Hematopoietic multipotent progenitor cell (in vitro differentiated cells): ENCODE measurements at places on chromosomes 4 and X.
A peak's percentile ranks its signal among the peaks of the same experiment; 100 is the strongest.

DNA sequence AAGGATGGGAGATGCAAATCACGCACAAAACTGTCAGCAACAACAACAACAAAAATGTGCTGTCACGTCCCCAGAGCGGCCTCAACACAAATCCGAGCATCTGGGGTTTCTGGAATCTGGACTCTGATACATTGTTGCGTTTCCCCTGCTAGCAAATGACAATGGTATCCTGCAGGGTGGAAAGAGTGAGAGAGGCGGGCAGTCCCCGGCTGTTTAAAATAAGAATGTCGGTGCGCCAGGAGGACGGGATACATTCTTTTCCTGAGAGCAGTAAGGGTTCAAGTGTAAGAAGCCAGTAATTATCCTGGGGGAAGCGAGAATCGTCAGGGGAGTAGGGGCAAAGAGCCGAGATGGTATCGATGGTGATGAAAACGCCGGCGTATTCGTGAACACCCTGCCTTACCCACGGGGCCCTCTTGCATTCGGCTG is 310.2 kb downstream of the ASMT start:
- peak; percentile 10 for DNase-seq

DNA sequence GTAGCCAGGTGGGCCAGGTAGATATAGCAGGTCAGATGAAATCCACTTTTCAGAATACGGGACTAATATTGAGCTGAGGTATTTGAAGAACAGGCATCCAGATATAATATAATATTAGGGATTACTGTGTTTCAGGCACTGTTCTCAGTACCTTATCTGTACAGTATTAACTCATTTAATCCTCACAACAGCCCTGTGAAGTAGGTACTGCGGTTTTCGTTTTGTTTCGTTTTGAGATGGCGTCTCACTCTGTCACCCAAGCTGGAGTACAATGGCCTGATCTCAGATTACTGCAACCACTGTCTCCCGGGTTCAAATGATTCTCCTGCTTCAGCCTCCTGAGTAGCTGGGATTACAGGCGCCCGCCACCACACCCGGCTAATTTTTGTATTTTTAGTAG is 129.6 kb downstream of the IL1RAPL2 start:
- no peak for DNase-seq

DNA sequence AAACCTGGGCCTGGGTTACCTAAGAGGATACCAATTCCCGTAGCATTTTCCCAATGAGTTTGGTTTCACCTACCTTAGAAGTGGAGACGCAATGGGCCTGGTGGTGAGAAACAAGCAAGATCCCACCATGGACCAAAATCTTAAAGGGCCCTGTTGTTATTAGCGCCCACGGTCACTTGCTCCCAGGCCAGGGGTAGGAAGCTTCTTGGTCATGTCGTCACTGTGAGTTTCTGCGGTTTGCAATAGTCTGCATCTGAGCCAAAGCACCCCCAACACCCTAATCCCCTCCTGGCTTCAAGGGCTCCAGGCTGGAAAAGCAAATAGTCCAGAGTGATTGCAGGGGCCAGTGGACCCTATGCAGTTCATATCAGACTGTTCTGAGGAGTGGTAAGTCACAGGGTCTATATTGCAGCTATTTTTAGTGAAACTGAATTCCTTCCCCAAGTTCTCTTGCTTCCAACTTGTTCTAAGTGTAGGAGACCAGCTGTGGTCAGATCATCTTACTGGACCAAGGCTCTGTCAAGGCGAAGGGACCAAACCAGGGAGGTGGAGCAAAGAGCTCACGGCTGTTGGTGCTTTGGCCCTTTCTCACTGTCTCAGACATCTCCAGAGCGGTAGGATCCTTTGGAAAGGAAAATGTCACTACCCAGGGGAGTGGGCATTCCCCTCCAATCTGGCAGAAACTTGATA is 307.9 kb upstream of the F9 start:
- DNase-seq, result no peak

DNA sequence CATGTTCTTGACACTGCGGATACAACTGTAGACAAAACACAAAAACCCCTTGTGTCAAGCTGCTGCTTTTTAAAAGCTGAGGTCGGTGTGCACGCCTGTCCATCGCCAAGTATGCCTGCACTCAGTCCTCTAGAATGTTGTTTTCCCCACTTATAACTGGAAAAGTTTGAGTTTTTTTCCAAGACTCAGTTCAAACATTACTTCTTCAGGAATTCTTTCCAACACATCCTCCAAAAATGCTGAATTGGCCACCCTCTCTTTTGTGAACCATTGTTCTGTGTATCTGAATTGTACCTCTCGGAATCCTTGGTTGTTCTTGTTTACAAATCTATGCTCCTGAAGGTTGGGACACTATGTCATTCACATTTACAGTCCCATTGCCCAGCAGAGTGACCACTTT is 94.6 kb downstream of the REELD1 start:
- DNase-seq, result no peak

DNA sequence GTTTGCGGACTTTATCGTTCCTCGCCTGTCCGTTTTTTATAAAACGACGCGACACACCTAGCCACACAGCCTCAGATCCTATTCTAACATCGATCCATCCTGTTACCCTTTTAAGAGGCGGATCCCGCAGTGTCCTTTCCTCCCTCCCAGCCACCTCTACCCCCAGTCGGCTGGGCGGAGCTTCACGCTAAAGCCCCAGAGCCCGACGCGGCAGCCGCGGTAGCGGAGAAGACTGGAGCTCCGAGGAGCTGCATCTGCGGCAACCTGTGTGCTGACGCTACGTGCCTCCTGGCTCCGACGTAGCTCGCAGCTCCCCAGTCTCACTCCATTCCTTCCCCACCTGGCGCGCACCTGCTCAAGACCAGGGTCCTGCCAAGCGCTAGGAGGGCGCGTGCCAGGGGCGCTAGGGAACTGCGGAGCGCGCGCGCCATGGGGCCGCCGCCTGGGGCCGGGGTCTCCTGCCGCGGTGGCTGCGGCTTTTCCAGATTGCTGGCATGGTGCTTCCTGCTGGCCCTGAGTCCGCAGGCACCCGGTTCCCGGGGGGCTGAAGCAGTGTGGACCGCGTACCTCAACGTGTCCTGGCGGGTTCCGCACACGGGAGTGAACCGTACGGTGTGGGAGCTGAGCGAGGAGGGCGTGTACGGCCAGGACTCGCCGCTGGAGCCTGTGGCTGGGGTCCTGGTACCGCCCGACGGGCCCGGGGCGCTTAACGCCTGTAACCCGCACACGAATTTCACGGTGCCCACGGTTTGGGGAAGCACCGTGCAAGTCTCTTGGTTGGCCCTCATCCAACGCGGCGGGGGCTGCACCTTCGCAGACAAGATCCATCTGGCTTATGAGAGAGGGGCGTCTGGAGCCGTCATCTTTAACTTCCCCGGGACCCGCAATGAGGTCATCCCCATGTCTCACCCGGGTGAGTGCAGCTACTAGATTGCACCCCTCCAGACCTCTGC is at the start of gene RNF128:
Gene RNF128, plus strand, starts transcription at position 217 of the 953 bp plus-strand sequence. Its CDS starts 213 bp downstream, at position 430.
- no peak for DNase-seq

DNA sequence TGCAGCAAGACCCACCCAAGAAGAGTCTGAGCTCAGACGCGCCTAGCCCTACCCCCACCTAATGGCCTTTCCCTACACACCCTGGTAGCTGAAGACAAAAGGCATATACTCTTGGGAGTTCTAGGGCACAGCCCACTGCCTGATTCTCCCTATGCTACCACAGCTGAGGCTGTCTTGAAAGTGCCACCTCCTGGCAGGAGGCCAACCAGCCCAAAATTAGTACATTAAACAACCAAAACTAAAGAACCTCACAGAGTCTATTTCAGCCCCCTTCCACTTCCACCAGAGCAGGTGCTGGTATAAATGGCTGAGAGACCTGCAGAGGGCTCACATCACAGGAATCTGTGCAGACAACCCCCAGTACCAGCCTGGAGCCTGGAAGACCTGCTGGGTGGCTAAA is 119.1 kb downstream of the HMGN5 start:
- no peak for DNase-seq

- no peak for DNase-seq
Measured at GRCh38 chrX:24513416-24513815, 48.3 kb downstream of the PDK3 start.

DNA sequence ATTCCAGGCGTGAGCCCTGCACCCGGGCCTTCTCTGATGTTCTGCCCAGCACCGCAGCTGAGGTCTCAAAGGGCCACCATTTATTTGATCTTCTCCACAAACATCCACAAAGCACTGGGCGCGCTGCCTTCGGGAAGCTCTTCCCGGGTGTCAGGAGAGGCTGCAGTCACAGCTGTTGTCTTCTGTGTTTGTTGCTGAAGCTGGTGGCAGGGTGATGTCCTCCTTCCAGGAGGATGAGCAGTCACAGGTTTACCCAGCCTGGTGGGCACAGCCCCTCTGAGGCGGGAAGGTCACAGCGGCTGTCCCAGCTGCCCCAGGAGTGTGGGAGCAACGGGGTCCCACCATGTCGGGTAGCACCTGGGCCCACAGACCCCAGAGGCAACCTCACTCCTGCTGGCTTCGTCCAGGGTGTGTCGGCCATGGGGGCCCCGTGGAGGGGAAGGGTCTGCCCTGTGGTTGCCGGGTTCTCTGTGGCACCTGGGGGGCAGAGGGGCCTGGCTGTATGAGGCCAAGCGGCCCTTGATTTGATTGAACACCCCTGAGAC is 27.6 kb downstream of the FGFRL1 start:
- DNase-seq, result no peak

- no peak for DNase-seq
Measured at GRCh38 chr4:49036528-49036927, 50.5 kb downstream of the CWH43 start.

GRCh38 chr4:154822775-154823174 is 41.7 kb downstream of the RBM46 start:
- DNase-seq, result no peak

GRCh38 chr4:135833529-135833928 is 1631.9 kb upstream of the PABPC4L start:
- DNase-seq, result no peak

- no peak for DNase-seq
Measured at GRCh38 chr4:140346136-140346535, 27.3 kb upstream of the SCOC start.

DNA sequence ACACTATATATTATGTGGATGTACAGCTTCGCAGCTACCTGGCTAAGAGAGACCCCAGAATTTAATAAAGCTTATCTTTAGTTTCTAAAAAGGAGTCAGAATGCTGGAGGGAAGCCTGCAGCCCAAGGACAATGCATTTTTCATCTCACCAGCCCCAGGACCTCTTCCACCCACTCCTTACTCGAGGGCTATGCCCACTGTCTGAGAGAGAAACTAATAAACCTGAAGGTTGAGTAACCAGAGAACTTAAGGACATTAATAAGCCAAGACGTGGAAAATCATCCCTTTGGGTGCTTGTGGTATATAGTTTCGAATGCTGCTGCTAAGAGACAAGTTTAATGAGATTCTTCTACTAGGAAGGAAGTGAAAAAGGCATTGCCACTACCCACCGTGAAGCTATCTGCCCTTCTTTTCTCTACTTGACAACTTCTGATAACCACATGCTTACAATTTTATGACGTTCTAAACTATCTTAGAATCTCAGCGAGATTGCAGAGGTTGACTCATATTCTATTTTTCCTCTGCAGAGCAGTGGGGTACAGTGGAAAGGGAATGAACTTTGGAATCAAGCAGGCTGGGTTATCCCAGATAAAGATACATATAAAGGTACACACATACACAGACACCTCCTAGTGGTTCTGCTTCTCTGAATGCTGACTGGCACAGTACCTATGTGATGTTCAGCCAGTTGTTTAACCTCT is 3.3 kb downstream of the RELL1 start:
- no peak for DNase-seq

- no peak for DNase-seq
Measured at GRCh38 chrX:150459196-150459595, 96.1 kb downstream of the MAMLD1 start.

DNA sequence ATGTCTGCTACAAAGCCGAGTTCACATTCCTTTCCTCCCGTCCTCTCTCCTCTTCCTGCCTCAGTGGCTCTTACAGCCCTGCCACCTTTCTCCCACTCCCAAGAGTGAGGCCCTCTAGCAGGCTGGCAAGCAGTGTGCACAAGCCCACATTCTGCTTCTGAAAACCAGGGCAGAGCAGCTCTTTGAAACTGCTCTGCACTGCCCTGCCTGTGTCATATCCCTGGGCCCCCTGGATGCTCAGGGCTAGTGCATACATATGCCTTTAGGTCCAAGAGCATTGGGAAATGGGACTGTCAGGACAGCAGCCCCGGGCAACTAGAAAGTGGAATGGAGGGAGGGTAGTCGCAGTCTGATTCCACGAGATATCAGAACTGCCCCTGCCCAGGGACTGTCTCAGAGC is 42.4 kb downstream of the CNGA2 start:
- DNase-seq, result no peak

- no peak for DNase-seq
Measured at GRCh38 chr4:3517731-3518510, 14.3 kb downstream of the LRPAP1 start.

DNA sequence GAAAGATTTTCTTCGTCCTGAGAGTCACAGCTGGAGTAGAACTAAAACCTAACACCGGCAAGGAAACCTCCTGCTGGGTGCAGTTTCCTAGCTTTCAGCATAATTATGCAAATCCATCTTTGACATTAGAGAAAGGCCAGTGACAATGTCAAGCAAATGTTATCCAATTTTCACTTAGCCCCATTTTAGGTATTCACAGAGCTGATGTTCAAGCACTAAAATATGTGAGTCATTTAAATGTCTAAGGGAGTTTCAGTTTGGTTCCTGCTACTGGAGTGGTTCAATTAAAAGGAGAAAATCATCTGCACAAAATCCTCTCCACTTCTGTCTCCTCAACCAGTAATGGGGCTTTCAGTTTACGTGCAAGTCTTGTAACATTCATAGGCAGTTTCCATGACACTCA is 37.1 kb upstream of the AMOT start:
- no peak for DNase-seq

DNA sequence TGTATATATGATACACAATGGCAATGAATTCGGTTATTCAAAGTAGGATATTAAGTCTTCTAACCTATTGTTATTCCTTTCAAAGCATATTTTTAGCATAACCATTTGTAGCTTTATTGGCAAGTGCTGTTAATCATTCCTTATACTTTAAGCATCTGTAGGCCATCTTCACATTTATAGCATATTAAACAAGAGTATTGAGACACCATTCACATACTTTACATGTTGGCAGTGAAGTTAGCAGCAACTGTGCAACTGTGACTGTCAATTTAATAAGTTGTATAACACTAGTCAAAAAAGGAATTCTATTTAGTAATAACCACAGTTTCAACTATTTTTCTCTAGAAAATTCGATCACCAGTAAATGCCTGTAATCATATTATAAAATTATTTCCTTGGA is 107.3 kb upstream of the MYOZ2 start:
- no peak for DNase-seq

- no peak for DNase-seq
Measured at GRCh38 chr4:148565801-148566200, 123.6 kb upstream of the NR3C2 start.

DNA sequence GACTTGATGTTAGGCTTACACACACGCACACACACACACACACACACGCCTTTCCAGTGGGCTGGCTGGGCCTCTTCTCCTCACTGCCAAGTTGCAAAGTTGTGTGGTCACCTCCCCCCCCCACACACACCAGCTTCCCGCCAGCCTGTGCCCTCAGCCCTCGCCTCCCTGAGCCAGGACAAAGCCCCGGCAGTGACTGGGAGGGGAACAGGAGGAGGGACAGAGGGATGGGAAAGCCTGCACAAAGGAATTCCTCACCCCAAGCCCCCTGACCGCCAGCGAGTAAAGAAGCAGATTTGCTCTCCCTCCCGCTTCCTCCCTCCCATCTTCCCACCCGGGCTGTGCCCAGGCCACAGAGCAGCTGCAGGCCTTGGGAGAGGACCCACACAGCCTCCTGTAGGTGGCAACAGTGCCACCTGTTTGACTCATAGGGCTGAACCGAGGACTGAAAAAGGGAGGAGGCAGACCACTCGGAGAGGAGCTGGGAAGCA is at the start of gene GDPD2:
Gene GDPD2, plus strand, starts transcription at position 464 of the 491 bp plus-strand sequence. CDS start 1,671 bp downstream, outside the sequence.
- DNase-seq, result no peak
